ENCODE measurements at places on chromosomes 7 and 10. TPM values are rescaled to one million over a fixed set of nuclear protein-coding genes. Genes with fewer than 3 reads are reported as not detected.

Gene RSPH10B
- polyA plus RNA-seq, result 0.25 TPM

Gene COPG2
- polyA plus RNA-seq, result 35.3 TPM

Gene NRG3
- polyA plus RNA-seq, result 4.2 TPM

Gene WEE2
- not detected for polyA plus RNA-seq

Gene OGDH
- polyA plus RNA-seq, result 108 TPM

Gene EPHB4
- 85.0 TPM for polyA plus RNA-seq

Gene CARD11
- polyA plus RNA-seq, result 12.6 TPM

Gene NRBF2
- polyA plus RNA-seq, result 11.0 TPM

Gene CFAP46
- polyA plus RNA-seq, result 2.6 TPM

Gene NPSR1
- not detected for polyA plus RNA-seq

Gene FUOM
- 41.6 TPM for polyA plus RNA-seq
